ENCODE measurements at places on chromosomes 4 and X. TPM values are rescaled to one million over a fixed set of nuclear protein-coding genes. Genes with fewer than 3 reads are reported as not detected.

Gene ATP8A1
- polyA plus RNA-seq: 24.9 TPM

Gene CT47B1
- not detected for polyA plus RNA-seq

Gene FGF13
- 1.4 TPM for polyA plus RNA-seq

Gene DMD
- 14.6 TPM for polyA plus RNA-seq

Gene SLC34A2
- polyA plus RNA-seq: not detected

Gene CWH43
- not detected for polyA plus RNA-seq

Gene DCAF4L1
- polyA plus RNA-seq: 0.35 TPM

All from adrenal gland (tissue), 19 donors.